ENCODE measurements at places on chromosomes 2 and 18.

GRCh38 chr2:84880645-84881521, at the start of gene TRABD2A:
Gene TRABD2A (minus strand): TSS chr2:84881084. CDS start chr2:84881039, 45 bp downstream.
- no peak for DNase-seq

GRCh38 chr18:27461957-27462356, 276.8 kb upstream of the CHST9 start:
- no peak for DNase-seq

DNA sequence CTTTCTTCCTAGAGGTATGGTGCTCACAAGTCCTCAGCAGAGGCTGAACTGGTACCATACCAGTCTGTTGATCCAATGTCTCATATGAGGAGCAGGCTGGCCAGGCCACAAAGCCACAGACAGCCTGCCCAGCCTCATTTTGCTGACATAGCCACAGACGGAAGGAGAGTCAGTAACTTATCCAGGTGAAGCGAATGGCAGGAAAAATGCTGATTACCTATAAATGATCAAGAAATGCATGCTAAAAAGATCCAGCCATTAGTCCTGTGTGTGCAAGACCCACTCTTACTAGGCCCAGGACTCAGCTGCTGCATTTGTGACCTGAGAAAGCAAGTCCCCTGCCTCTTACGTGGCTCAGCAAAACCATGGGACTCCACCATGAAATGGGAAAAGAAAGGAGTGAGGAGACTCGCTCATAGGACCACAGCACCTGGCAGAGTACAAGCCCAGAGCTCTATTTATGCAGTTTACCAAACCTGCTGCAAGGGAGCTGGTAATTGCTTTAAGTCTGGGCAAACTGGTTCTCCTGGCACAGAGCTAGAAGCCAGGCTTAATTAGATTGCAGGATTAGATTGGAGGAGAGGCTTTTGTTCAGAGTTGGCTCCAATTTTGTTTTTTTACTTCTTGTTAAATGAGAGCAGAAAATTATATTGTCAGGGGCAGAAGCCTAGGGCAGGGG, 19.0 kb downstream of the RHOB start:
- no peak for DNase-seq

DNA sequence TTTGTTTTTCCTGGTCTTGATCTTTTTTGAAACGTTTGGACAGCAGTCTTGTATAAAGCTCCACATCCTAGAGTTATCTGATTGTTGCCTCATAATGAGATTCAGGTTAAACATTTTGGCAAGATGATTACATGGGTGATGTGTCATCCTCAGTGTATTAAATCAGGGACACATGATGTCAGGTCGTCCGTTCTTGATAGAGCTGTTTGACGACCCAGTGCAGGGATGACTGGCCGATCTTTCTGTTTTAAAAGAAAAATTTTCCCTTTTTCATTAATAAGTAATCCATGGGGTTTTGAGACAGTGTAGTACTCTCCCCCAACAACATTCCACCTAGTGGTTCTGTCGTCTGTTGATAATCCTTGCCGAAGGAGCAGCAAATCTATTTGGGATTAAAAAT, 44.5 kb upstream of the SERPINB2 start:
- no peak for DNase-seq

DNA sequence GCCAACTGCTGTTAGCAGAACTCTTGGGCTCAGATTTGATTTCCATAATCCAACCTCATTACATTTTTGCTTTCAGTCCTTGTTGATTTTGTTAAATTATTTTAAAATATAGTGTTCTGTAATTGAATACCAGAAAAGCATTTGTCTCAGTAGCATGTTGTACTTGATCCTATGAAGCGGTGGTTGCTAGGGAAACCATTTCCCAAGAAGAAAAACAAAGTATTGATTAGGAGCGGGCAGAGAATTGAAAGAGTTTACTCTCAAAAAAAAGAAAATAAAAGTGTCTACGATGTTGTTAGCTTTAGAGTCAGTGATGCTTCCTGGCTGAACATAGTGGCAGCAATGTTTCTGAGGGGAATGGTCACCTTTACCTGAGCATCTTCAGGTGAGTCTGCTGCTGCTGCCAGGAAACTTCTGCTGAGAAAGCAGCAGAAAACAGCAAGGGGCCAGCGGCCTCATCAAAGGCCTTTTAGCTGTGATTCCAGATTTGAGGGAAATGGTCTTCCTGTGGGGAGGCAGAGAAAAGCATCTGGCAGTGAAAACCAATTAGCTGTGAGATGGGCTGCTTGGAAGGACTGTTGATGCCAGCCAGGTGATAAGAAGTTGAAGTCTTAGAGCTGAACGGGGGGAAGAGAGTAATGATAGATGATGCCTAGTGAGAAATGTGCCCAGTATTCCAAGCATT, 37.1 kb downstream of the CRIM1 start:
- no peak for DNase-seq

GRCh38 chr2:217800433-217801114, 202.2 kb downstream of the TNS1 start:
- no peak for DNase-seq

GRCh38 chr2:178397002-178397605, 53.9 kb downstream of the PRKRA start:
- DNase-seq, result no peak

DNA sequence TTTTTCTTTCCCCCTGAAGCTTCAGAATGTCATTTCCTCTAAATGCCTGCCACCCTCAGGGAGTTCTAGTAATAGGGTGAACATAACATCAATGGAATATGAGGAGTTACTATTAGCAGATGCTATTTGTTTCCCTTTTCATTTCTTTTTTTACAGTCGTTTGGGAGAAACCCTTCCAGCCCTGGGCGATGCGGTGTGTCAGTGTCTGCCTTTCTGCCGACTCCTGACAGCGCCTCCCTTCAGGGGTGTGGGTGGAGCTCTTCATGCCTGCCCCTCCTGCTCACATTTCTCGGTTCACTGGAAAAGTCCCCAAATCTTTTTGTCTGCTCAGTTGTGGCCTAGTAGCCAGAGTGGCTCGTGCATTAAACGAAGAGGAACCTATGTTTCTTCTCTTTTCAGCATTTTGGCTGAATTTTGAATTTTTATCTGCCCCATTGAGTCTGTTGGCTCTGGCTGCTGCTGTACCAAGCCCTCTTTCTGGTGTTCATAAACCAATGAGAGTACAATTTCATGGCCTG, 72.3 kb downstream of the FMNL2 start:
- no peak for DNase-seq

- no peak for DNase-seq
Measured at GRCh38 chr2:102929721-102930120, 167.9 kb downstream of the TMEM182 start.

DNA sequence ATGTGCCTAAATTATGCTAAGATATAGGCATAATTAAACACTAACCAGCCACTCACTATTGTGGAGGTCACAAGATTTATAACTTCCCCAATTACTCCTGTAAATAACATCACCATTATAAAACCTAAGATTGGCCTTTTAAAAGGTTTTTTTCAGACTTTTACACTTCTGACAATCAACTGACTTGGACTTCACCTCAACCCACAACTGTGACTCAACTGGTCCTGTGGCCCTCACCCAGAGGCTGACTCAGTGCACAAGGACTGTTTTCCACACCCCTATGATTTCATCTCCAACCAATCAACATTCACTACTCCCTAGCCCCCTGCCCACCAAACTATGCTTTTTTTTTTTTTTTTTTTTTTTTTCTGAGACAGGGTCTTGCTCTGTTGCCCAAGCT, 11.6 kb downstream of the TTR start:
- no peak for DNase-seq

Data from GOT3 (cell line).